ENCODE measurements at places on chromosomes 16 and 17. TPM values are rescaled to one million over a fixed set of nuclear protein-coding genes. Genes with fewer than 3 reads are reported as not detected.

The MPV17L gene
- total RNA-seq: 9.3 TPM

GRCh38 chr16:48537909-48538745 lies 71.9 kb downstream of the N4BP1 start:
- DNase-seq: no peak
- H3K27ac ChIP-seq: peak overlapping the region; percentile 61
- peaks cover 40% of the 10 kb centered on the region for H3K4me1 ChIP-seq
- H3K27me3 ChIP-seq: no peaks in the 10 kb centered on the region
- H3K4me3 ChIP-seq: no peak overlapping the region

GRCh38 chr17:79105937-79106336 lies 31.3 kb downstream of the ENGASE start:
- H3K27me3 ChIP-seq: peaks cover 8% of the 10 kb centered on the region
- H3K4me3 ChIP-seq: no peak overlapping the region
- H3K4me1 ChIP-seq: no peaks in the 10 kb centered on the region
- H3K27ac ChIP-seq: no peak overlapping the region
- no peak for DNase-seq
- H3K36me3 ChIP-seq: no peaks in the 10 kb centered on the region

- no peaks in the 10 kb centered on the region for H3K36me3 ChIP-seq
- DNase-seq: no peak
- no peak overlapping the region for H3K4me3 ChIP-seq
- H3K27me3 ChIP-seq: no peaks in the 10 kb centered on the region
Measured at GRCh38 chr16:86844695-86845094, 266.3 kb downstream of the FOXL1 start.

- H3K36me3 ChIP-seq: no peaks in the 10 kb centered on the region
- DNase-seq: no peak
- peaks cover 26% of the 10 kb centered on the region for H3K27me3 ChIP-seq
- H3K4me1 ChIP-seq: peaks cover 25% of the 10 kb centered on the region
- peak within 1 kb of the TSS; percentile 84 for H3K27ac ChIP-seq
- peak within 1 kb of the TSS; percentile 54 for H3K4me3 ChIP-seq
Measured at GRCh38 chr17:75720656-75721462, at the start of gene ITGB4. Gene ITGB4, plus strand, starts transcription at chr17:75721459. Its CDS starts 3,245 bp downstream, at chr17:75724704.

DNA sequence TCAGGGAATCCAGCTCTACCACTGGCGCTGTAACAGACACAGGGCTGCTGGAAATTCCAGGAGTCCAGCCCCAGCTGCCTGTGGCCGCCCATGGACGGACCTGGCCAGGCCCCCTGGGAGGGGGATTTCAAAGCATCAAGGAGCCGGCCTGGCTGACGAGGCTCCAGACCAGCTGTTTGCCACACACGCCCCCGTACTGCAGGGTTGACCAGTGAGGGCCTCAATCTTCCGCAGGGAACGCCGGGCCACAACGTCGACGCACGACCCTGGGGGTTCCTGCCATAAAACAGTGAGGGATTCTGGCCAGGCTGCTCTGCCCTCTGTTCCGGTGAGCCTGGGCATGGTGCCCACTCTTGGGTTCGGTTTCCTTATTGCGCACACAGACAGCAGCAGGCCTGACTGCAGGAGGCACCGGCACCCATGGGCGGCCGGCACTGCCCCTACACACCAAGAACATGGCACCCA lies 3.7 kb downstream of the LMF1 start:
- DNase-seq: no peak
- no peaks in the 10 kb centered on the region for H3K27me3 ChIP-seq
- H3K4me1 ChIP-seq: peaks cover 25% of the 10 kb centered on the region
- H3K36me3 ChIP-seq: peaks cover 21% of the 10 kb centered on the region

The FA2H gene
- 0.52 TPM for total RNA-seq

DNA sequence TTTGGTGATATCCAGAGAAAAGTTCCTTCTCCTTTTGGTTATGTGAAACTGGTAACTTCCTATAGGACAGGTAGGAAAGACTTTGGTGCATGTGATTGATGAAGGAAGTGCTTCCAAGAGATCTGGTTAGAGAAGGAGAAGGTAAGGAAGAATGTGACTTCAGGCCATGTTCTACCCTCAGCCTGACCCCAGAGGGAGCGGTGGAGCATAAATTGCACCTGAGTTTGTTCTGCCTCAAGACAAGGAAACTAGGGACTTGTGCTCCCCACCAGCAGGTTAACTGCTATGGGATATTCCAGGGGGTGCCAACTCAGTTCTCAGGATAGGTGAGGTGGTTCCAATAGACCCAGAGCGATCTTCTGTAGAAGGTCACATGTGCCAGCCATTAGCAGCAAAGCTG lies 299.3 kb upstream of the XYLT1 start:
- no peaks in the 10 kb centered on the region for H3K36me3 ChIP-seq
- H3K4me3 ChIP-seq: no peak overlapping the region
- no peak overlapping the region for H3K27ac ChIP-seq

The KRT25 gene
- not detected for total RNA-seq

GRCh38 chr16:47037396-47037745 lies 63.9 kb upstream of the DNAJA2 start:
- H3K36me3 ChIP-seq: no peaks in the 10 kb centered on the region
- H3K27me3 ChIP-seq: no peaks in the 10 kb centered on the region
- no peak for DNase-seq
- peak overlapping the region; percentile 77 for H3K27ac ChIP-seq
- peak overlapping the region; percentile 65 for H3K4me3 ChIP-seq
- peaks cover 13% of the 10 kb centered on the region for H3K4me1 ChIP-seq

The TNFSF13 gene
- 19.4 TPM for total RNA-seq

- no peak for DNase-seq
- H3K27me3 ChIP-seq: no peaks in the 10 kb centered on the region
- no peak overlapping the region for H3K27ac ChIP-seq
- H3K4me3 ChIP-seq: no peak overlapping the region
- no peaks in the 10 kb centered on the region for H3K4me1 ChIP-seq
Measured at GRCh38 chr16:72419638-72420037, 247.7 kb upstream of the PMFBP1 start.

DNA sequence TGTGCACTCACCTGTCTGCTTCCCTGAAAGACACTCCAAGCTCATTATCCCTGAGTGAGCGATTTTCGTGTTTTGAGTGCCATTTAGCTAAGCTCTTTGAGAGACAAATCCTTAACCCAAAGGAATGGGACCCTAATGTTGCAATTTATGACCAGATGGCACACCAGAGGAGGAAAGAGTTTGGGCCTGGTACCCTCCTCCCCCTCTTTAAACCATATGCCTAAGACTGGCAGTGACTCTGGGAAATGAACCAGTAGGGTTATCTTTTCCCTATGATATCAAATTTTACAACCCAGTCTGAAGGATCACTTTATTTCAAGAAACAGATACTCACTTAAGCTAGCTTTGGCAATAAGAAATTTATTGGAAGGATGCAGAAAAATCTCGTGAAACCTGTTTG lies 550.4 kb downstream of the TOX3 start:
- H3K27ac ChIP-seq: no peak overlapping the region
- no peaks in the 10 kb centered on the region for H3K36me3 ChIP-seq
- no peak overlapping the region for H3K4me3 ChIP-seq

DNA sequence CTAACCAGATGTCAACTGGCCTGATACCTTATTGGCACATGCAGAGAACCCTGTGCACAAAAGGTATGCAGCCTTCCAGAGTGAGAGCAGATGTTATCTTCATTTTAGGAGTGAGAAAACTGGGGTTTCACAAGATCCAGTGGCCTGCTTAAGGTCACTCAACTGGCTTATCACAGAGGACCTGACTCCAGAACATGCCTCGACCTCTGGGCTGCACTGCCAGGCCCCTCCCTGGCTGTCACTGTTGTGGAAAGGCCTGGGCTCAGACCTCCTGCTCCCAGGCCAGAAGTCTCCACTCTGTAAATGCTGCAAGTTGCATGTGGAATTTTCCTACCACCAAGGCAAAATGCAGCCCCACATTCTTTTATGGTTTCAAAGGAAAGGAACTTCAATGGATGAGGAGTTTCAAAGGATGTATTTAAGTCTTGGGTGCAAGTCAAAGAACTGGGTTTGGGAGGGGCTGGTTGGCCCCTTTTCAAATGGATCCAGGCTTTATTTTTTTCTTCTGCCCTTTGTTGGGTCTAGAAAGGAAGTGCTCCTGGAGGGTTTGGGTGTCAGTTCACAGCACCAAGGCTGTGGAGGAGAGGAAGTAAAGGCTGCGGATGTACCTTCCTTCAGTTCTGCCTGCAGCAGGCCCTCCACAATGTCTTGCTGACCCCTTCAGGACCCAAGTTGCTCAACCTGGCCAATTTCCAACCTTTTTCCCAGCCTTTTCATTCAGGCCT lies 30.4 kb upstream of the SMPD3 start:
- no peak overlapping the region for H3K27ac ChIP-seq
- no peaks in the 10 kb centered on the region for H3K27me3 ChIP-seq
- no peak overlapping the region for H3K4me3 ChIP-seq
- no peak for DNase-seq
- H3K36me3 ChIP-seq: no peaks in the 10 kb centered on the region
- H3K4me1 ChIP-seq: no peaks in the 10 kb centered on the region

DNA sequence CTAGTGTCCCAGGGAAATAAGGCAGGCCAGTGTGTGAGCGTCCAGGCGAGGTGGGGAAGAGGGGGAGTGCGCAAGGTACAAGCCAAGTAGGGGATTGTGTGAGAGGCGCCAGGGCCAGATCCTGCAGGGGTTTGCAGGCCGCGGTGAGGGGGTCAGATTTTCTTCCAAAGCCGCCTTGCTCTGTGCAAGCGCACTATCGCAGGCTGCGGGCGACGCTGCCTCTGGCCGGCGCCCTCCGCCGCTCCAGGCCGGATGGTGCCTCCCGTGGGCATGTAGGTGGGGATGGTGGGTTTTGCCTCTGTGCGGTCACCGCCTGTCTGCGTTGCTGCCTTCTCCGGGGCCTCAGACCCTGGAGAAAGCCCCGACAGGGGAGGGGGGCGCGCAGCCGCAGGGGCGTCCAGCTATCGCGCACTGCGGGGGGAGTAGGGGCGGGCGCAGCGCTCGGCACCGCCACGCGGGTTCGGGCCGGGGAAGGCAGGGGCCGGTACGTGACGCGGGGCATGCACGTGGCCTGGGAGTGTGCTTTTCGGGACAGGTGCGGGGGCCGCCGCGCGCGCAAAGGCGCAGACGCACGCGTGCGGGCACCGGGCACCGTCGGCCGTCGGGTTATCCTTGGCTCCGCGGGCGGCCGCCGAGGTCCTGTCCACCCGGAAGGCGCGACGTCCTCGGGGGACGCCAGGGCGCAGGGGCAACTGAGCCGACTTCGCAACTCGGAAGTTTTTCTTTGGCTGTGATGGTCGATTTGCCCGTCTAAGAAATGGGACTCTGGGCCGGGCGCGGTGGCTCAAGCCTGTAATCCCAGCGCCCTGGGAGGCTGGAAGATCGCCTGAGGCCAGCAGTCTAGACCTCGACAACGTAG lies 1.1 kb upstream of the HAPSTR1 start:
- DNase-seq: no peak
- H3K4me3 ChIP-seq: peak overlapping the region; percentile 96
- H3K27me3 ChIP-seq: no peaks in the 10 kb centered on the region
- H3K36me3 ChIP-seq: no peaks in the 10 kb centered on the region
- H3K4me1 ChIP-seq: peaks cover 37% of the 10 kb centered on the region

DNA sequence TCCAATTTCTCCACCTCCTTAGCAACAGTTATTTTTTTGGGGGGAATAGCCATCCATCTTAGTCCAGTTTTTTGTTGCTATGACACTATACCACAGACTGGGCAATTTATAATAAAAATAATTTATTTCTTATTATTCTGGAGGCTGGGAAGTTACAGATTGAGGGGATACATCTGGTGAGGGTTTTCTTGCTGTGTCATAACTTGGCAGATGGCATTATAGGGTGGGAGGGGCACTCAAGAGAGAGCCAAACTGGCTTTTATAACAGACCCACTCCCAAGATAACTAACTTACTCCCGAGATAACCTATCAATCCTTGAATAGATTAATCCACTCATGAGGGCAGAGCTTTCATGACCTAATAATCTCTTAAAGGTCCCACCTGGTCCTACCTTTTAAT lies 84.2 kb downstream of the ABCA8 start:
- no peaks in the 10 kb centered on the region for H3K27me3 ChIP-seq
- no peaks in the 10 kb centered on the region for H3K4me1 ChIP-seq
- no peak for DNase-seq

GRCh38 chr17:81436294-81436849 lies 41.1 kb downstream of the BAHCC1 start:
- peaks cover 41% of the 10 kb centered on the region for H3K4me1 ChIP-seq
- peaks cover 3% of the 10 kb centered on the region for H3K36me3 ChIP-seq
- no peaks in the 10 kb centered on the region for H3K27me3 ChIP-seq
- no peak overlapping the region for H3K4me3 ChIP-seq

The ABCC11 gene
- not detected for total RNA-seq

The TEX14 gene
- total RNA-seq: 0.19 TPM
